ENCODE measurements at places on chromosomes 5 and 9.

- DNase-seq, result no peak
Measured at GRCh38 chr5:180464603-180464970, 29.6 kb upstream of the CNOT6 start.

DNA sequence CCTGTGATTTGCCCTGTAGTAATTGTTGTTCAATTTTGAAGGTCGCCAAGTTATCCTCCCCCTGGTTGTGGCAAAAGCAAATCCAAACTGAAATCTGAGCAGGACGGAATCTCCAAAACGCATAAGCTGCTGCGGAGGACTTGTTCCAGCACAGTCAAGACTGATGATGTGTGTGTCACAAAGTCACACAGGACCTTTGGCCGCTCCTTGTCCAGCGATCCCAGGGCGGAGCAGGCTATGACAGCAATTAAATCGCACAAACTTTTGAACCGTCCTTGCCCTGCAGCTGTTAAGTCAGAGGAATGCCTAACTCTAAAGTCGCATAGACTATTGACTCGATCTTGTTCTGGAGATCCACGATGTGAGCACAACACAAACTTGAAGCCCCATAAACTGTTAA, 128.4 kb downstream of the PARP8 start:
- DNase-seq, result no peak

- DNase-seq, result no peak
Measured at GRCh38 chr5:141615991-141616720, 2.6 kb downstream of the DIAPH1 start.

- no peak for DNase-seq
Measured at GRCh38 chr5:140189977-140190871, 15.2 kb downstream of the CYSTM1 start.

DNA sequence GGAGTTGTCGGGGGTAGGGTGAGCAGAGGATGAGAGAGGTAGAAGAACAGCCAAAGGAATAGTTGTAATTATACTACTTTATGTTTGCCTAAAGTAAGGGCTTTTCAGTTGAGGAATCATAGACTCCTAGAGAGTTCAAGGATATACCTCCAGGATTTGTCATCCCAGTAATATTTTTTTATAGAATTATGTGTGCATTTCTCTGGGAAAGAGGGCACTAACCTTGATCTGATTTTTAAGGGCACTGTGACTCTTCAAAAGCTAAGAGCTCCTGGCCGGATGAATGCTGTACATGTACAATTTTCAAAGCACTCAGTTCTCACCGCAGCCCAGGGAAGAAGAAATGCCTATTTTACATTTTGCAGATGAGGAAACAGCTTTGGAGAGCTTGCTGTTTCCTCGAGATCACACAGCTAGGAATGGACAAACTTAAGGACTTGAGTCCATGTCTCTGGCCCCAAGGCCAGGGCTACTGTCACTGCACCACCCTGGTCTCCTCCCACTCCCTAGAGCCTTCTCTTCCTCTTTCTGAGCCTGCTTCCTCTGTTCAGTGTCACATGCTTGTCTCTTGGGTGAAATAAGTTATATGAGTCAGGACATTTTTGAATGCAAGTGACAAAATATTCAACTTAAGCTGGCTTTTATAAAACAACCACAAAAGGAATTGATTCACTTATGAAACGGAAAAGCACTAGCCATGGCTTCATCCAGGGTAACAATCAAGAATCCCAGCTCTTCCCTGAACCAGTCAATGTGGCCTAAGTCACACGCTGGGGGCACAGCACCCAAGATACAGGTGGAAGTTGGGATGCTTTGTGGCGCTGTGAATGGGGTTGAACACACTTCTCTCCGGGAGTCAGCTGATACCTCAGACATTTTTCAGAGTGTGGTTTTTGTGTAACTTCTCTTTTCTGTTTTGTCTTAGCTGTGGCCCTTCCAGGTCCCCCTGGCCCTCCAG, 45.7 kb upstream of the TGFBR1 start:
- DNase-seq, result peak; percentile 43

GRCh38 chr9:22528485-22528884, 81.9 kb downstream of the DMRTA1 start:
- DNase-seq, result no peak

GRCh38 chr5:132086277-132086794, 12.7 kb downstream of the CSF2 start:
- DNase-seq, result no peak

GRCh38 chr5:161007879-161008278, 155.9 kb upstream of the ATP10B start:
- no peak for DNase-seq

DNA sequence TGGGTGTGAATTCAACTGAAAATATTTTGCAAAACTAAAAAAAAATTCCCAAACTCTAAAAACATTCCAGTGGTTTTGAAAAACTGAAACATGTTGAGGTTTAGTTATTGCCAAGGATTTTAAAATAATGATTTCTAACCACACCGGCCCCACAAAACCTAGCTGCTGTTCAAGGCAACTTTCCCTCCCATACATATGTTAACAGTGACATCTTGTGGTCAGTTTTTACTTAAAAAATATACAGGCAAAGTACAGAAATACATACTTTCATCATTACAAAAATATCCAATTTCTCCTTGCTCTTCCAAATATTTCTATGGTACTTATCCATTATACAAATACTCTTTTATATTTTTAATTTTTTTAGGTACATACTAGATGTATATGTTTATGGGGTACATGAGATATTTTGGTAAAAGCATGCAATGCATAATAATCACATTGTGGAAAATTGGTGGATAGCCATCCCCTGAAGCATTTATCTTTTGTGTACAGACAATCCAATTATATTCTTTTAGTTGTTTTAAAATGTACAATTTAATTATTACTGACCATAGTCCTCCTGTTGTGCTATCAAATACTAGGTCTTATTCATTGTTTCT, 34.4 kb upstream of the MRPS30 start:
- DNase-seq, result no peak

DNA sequence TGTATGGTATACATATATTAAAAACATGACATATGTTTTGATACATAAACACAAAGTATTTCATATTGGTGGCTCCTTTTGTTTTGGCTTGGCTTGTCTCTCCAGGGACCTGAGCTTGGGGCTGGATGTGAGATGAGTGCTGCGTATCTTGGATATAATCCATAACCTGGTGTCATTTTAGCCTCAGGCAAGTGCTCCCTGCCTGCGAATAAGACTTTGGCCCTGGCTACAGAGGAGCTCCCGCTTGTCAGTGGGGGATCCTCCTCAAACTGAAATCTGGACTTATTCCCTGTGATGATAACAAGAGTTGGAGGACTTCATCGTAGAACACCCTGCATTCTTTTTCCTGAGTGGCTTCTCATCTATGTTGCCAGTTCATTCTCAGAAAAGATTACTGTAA, 341.7 kb upstream of the CLINT1 start:
- no peak for DNase-seq

DNA sequence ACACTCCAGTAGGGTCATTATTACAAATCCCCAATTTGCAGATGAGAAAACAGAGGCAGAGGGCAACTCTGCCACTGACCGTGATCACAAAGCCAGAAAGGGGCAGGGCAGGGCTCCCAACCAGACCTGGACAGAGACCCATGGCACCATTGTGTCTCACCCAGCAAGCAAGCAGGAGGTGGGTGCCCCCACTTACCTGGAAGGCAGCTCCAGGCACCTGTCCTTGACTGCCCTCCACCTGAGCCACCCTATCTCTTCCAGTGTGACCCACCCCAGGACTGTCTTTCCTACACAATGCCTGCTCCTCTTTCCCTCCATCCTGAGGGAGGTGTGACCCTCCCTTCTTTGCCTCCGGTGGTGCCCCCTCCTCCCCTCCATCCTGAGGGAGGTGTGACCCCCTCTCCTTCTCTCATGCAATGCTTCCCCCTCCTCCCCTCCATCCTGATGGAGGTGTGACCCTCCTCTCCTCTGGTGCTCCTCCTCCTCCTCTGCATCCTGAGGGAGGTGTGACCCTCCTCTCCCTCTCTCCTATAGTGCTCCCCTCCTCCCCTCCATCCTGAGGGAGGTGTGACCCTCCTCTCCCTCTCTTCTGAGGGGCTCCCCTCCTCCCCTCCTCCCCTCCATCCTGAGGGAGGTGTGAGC, 198.0 kb downstream of the MED10 start:
- no peak for DNase-seq

- no peak for DNase-seq
Measured at GRCh38 chr5:107776922-107777740, 106.4 kb upstream of the EFNA5 start.

- DNase-seq, result no peak
Measured at GRCh38 chr5:77311214-77311571, 100.7 kb downstream of the PDE8B start.

- DNase-seq, result no peak
Measured at GRCh38 chr5:43049236-43049635, 9.1 kb upstream of the ANXA2R start.

- DNase-seq, result no peak
Measured at GRCh38 chr5:124317451-124317850, 429.0 kb downstream of the ZNF608 start.

DNA sequence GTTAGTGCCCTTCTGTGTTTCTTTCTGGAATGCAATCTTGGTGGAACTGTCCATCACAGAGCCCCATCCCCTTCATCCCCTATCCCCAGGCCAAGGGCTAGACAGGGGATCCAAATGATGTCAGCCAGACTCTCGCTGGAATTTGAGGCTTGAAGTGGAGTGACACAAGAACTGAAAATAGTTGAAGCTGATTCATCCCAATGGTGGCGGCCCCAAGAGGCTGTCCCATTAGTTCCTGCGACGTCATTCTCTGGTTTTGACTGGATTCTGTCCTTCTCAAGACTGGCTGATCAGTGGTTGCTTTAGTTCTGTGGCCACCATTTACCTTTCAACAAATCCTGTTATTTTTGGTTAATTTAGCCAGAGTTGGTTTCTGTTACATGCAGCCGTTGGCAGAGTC, 59.9 kb downstream of the SUB1 start:
- no peak for DNase-seq

DNA sequence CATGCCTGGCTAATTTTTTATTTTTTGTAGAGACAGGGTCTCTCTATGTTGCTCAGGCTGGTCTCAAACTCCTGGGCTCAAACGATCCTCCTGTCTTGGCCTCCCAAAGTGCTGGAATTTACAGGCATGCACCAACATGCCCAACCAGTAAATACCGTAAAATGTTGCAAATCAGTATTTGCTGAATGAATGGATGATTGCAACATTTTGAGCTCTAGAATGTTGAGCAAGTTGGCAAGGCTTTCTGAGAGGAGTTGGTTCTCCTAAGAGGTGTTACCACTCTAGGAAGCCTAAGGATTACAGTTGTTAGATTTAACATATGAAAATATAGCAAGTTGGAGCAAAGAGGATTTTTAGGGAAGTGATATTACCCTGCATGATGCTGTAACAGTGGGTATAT, 15.6 kb upstream of the DMXL1 start:
- DNase-seq, result no peak

GRCh38 chr9:3125602-3126405, 281.9 kb upstream of the PUM3 start:
- no peak for DNase-seq

- DNase-seq, result no peak
Measured at GRCh38 chr9:98917746-98918487, 25.8 kb upstream of the COL15A1 start.

DNA sequence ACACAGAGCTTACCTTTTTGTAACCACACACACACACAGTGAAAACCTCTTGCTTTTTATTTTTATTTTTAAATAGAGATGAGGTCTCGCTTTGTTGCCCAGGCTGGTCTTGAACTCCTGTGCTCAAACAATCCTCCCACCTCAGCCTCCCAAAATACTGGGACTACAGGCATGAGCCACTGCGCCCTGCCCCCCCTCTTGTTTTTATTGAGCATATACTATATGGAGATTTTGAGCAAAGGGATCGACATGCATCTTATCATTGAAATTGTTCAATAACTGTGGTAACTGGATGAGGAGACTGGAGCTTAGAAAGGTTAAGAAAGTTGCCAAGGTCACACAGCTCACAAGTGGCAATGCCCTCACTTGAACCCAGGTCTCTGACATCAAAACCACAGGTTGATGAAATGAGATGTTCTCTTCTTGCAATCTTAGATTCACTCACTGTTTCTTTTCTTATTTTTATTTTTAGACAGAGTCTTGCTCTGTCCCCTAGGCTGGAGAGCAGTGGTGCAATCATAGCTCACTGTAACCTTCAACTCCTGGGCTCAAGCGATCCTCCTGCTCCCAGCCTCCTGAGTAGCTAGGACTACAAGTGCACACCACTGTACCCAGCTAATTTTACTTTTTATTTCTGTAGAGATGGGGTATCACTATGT, 26.8 kb upstream of the STXBP1 start:
- DNase-seq, result no peak

DNA sequence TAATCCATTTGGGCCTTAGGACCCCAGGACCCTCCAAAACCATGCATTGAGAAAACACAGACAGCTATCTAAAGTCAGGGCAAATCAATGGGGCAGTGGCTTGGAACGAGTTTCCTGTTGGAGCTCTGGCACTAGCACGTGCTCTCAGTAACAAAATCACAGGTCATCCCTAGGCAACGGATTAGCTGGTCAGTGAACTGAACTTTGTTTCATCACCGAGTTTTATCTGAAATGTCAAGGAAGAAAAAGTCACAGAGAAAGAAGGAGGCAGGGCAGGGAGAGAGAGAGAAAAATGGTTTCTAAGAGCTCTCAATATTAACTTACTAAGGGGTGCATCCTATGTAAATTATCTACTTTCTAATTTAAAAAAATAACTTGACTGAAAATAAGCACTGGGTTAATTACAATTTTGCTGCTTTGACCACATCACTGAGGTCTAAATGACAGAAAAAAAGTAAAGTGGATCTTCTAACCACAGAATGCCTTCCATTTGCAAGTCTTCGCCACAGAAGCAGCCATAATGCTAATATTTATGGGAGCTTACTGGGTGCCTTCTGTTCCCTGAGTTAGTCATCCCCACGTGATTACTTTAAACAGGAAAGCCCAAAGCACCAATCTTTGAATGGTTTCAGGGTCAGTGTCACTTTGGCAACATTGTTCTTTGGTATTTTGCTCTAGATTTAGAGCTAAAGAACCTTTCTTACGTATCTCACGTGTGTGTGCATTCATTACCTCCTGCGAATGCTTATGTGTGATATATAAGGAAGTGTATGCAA, 503.9 kb downstream of the RASEF start:
- DNase-seq, result no peak
